Aortic smooth muscle cell (primary cell): ENCODE measurements at places on chromosomes 1 and 21. TPM values are rescaled to one million over a fixed set of nuclear protein-coding genes. Genes with fewer than 3 reads are reported as not detected.

The SPRR2E gene
- not detected in 2 replicates for total RNA-seq

The KDF1 gene
- not detected in 2 replicates for total RNA-seq

The FCGR3A gene
- total RNA-seq, result not detected in 2 replicates

The MMP23B gene
- 1.7 and 1.8 TPM in 2 replicates for total RNA-seq

The FMO4 gene
- 4.0 and 5.0 TPM in 2 replicates for total RNA-seq

The LAMB3 gene
- total RNA-seq, result 48.4 and 49.8 TPM in 2 replicates

The RAB25 gene
- not detected in 2 replicates for total RNA-seq

The AJAP1 gene
- not detected in 2 replicates for total RNA-seq

The ETNK2 gene
- total RNA-seq, result 0.37 and 0.53 TPM in 2 replicates

The FNBP1L gene
- total RNA-seq, result 3.7 and 7.7 TPM in 2 replicates

The CD1B gene
- total RNA-seq, result not detected in 2 replicates

The FMO5 gene
- total RNA-seq, result 1.3 and 2.4 TPM in 2 replicates

The GBP3 gene
- 9.0 and 76.3 TPM in 2 replicates for total RNA-seq

The SPRR2A gene
- not detected in 2 replicates for total RNA-seq

The ARL8A gene
- 22.2 and 25.2 TPM in 2 replicates for total RNA-seq

The SH2D5 gene
- 1.6 and 2.5 TPM in 2 replicates for total RNA-seq

The PTPN7 gene
- not detected in 2 replicates for total RNA-seq

The ALG14 gene
- total RNA-seq, result 4.3 and 4.5 TPM in 2 replicates

The SPRR3 gene
- total RNA-seq, result not detected in 2 replicates

The MIXL1 gene
- not detected in 2 replicates for total RNA-seq

The ALPL gene
- total RNA-seq, result under 0.01 TPM in 1 of 2 replicates, not detected in the other

The KLHDC8A gene
- not detected in 2 replicates for total RNA-seq

The GPR25 gene
- not detected in 2 replicates for total RNA-seq

The STIL gene
- total RNA-seq, result 6.1 and 8.1 TPM in 2 replicates

The EDEM3 gene
- total RNA-seq, result 128 and 157 TPM in 2 replicates

The ORC1 gene
- 2.7 and 5.7 TPM in 2 replicates for total RNA-seq

The DIO1 gene
- not detected in 2 replicates for total RNA-seq
